Stimulated activated CD8-positive, alpha-beta memory T cell treated with anti-CD3 and anti-CD28 coated beads, Interleukin-4, amount 100 ng/mL, for 1 hour (primary cell): ENCODE measurements at places on chromosomes 4 and X.

- no peak for DNase-seq
These were observed 9.8 kb downstream of the ZBTB33 start for GRCh38 chrX:120260369-120260768.

DNA sequence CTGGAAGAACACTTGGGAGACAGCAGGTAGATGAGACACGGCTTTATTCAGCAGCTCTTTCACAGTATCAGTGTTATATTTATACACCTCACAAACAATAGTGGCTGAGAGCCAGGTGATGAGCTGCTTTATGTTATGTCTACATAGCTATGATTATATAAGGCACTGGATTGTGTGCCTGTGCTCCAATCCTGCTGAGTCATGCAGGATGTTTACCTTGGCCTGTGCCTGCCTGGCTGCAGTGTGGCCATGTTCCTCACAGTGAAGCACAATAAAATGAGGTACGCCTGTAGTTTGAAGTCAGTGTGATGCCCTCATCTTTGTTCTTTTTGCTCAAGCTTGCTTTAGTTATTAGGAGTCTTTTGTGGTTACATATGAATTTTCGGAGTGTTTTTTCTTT, 31.3 kb downstream of the CXCL13 start:
- no peak for DNase-seq

DNA sequence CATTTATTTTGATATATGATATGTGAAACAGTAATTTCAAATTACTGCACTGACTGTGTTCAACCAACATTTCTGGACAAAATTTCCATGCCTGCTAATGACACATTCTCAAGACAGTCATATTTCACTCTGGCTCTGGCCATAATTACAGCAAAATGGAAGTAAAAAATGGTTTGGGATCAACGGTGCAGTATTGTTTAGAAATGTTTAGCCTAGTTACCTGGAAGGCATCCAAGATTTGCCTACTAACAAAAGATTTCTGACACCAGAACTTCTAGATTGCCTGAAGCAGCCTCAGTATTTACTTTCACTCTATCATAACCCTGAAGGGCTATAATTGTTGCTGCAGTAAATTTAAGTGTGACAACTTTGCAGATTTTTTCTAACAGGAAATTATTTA, 416.3 kb downstream of the PCDH10 start:
- DNase-seq, result no peak

DNA sequence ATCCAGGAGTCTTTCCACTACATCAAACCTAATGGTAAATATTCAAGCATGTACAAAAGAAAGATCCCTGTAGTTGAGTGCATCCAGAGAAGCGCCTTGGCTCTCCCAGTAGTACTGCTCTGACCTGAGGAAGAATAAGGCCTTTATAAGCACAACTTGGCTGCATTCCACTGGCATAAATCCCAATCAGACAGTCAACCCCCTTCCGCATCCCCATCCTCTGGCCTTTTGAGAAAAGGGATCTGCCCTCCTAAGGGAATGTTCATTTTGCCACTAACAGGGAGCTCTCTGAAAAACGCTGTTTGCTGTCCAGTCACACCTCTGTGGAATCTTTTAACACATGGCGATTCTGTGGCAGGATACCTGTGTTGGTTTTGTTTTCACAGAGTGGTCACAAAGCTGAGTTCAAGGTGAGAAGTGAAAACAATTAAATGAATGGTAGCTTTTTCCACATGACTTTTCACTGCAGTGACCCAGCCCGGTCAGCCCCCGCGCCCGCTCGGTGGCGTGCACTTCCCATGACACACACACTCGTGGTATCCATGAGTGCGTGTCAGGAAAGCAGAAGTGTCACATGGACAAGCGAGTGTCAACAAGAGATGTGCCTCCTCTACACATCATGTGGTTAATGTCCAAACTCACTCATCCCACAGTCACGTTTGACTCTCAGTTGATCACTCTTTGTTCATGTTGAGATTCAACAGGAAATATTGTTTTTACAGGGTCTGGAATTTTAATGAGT, 112.2 kb upstream of the ENPP6 start:
- no peak for DNase-seq

DNA sequence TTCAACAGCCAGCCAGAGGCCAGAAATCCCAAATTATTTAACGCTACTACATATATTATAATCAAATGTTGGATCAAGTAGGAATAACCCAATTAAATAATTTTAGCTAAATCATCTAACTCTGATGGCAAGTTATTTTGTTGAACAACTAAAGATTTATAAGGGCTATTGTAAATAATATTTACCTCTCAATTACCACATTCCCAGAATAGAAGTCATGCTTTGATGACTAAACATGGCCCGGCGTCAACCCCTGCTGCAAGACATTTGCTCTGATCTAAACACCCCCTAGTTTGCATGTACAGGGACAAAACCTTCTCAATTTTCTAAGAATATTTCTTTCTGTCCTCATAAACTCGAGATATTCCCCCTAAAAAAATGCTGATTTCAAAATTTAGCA, 14.2 kb downstream of the VEGFC start:
- no peak for DNase-seq

- DNase-seq, result no peak
These were observed 77.0 kb downstream of the ZNF827 start for GRCh38 chr4:145861336-145862318.

GRCh38 chr4:185263419-185263818, 54.0 kb downstream of the SNX25 start:
- DNase-seq, result no peak

- DNase-seq, result no peak
These were observed 21.7 kb upstream of the GPM6A start for GRCh38 chr4:175833574-175834311.
